Activated naive CD8-positive, alpha-beta T cell treated with anti-CD3 and anti-CD28 coated beads for 36 hours (primary cell): ENCODE measurements at places on chromosomes 7 and 10. TPM values are rescaled to one million over a fixed set of nuclear protein-coding genes. Genes with fewer than 3 reads are reported as not detected.

Gene INHBA
- not detected for total RNA-seq

DNA sequence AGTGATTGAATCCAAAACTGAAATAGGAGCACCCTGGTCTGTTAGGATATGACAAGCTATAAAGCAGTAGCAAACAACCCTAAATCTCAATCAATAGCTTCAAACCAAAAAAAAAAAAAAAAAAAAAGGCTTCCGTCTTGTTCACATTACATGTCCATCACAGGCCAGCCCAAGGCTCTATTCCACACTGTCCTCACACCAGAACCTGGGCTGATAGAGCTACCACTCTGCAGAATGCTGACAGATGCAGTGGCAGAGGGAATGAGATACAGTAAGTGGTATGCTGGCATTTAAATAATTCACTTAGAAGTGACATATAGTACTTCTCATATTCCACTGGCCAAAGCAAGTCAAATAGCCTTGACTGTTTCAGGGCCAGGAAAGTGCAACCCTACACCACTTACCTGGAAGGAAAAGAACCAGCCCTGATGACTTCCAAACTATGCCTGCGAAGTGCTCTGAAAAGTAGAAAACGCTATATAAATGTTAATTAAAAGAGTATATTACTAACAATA is 5.8 kb downstream of the CDCA7L start:
- H3K4me3 ChIP-seq = peak overlapping the region; percentile 69
- H3K4me1 ChIP-seq = peaks cover 70% of the 10 kb centered on the region

Gene ELN
- total RNA-seq = not detected

Gene AMZ1
- 0.04 TPM for total RNA-seq

Gene SSC4D
- 0.37 TPM for total RNA-seq

GRCh38 chr7:95472581-95473161 is 13.1 kb upstream of the ASB4 start:
- no peaks in the 10 kb centered on the region for H3K27me3 ChIP-seq
- H3K4me3 ChIP-seq = no peak overlapping the region
- peaks cover 16% of the 10 kb centered on the region for H3K4me1 ChIP-seq
- no peaks in the 10 kb centered on the region for H3K36me3 ChIP-seq
